ENCODE measurements at places on chromosomes 4 and X.

DNA sequence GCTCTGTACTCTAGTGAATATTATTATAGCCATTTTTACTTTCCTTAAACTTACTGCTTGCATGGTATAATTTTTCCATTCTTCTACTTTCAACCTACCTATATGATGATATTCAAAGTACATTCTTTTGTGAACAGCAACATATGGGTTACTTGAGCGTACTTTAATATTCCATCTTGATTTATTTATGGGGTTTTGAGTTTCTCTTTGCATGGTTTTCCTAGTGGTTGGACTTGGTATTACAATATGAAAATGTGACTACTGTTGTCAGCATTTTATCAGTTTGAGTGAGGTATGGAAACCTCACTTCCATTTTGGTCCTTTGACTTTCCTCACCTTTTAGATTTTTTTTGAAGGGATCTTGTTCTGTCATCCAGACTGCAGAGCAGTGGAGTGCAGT is 35.9 kb downstream of the ADGRG4 start:
- DNase-seq, result no peak

DNA sequence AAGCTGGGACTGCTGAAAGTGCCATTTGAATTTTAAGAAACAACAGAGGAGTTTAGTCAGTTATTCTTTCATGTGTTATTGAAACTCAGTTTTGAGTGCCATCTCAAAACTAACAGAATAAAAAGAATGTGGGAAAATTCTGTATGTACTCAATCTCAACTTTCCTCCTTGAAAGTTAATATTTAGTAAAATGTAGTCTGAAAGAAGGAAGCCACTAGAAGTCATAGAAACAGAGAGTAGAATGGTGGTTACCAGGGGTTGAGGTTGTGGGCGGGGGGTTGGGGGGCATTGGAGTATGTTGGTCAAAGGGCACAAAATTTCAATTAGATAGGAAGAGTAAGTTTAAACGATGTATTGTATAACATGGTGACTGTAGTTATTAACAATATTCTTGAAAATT is 628.3 kb upstream of the MAGEB2 start:
- DNase-seq, result no peak

DNA sequence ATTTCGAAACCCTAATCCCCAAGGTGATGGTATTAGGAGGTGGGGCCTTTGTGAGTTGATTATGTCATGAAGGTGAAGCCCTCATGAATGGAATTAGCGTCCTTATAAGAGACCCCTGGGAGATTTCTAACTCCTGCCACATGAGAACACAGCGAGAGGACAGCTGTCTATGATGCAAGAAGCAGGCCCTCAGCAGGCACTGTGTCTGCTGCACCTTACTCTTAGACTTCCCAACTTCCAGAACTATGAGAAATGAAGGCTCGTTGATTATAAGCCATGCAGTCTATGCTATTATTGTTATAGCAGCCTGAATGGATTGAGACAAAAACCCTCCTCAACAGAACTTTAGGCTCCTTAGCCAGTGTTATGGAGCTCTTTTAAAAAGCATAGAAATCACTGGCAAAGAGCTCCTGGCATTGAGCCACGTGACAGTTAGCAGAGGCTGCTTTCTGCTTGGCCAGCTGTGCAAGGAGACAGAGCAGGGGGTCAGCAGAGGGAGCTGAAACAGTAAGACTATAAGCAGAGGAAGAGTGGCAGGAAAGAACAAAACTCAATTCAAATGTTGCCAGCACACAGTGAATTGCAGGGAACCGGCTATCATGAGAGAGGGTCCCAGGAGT is 219.2 kb upstream of the FAT1 start:
- no peak for DNase-seq

- no peak for DNase-seq
Observed at GRCh38 chr4:81096566-81096965, 66.1 kb downstream of the BMP3 start.

- no peak for DNase-seq
Observed at GRCh38 chr4:139919521-139919920, 234.5 kb downstream of the MAML3 start.

- no peak for DNase-seq
Observed at GRCh38 chrX:78665342-78665741, 6.2 kb upstream of the RTL3 start.

GRCh38 chr4:98710831-98711230 is 52.4 kb upstream of the TSPAN5 start:
- DNase-seq, result no peak

GRCh38 chr4:84639145-84639544 is 56.2 kb downstream of the CDS1 start:
- no peak for DNase-seq

GRCh38 chrX:15398874-15399273 is 14.7 kb upstream of the VEGFD start:
- DNase-seq, result no peak

DNA sequence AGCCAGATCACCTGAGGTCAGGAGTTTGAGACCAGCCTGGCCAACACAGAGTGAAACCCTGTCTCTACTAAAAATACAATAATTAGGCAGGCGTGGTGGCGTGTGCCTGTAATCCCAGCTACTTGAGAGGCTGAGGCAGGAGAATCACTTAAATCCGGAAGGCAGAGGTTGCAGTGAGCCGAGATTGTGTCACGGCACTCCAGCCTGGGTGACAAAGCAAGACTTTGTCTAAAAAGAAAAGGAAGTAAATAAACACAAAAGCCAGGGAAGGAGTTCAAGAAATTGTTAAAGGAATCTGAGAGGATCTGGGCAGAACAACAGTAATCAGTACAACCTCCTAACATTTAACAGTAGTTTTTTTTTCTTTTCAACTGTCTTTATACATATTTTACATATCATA is 48.7 kb upstream of the ARHGEF6 start:
- no peak for DNase-seq

DNA sequence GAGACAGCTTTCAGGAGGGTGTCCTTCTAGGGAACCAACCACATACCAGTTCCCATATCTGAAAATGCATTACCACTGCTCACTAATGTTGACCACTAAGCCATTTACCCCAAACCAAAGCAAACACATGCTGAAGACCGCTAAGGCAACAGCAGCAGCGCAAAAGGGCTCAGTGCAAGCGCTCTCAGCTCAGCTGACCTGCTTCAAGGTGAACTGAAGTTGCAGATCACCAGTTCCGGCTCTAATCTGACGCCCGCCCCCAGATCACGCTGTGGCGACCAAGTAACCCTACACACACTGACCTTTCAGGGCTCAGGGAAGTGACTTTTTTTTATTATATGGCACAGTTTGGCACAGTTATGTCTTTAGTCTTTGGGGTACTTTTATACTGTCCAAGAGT is 5.8 kb downstream of the MECP2 start:
- no peak for DNase-seq

DNA sequence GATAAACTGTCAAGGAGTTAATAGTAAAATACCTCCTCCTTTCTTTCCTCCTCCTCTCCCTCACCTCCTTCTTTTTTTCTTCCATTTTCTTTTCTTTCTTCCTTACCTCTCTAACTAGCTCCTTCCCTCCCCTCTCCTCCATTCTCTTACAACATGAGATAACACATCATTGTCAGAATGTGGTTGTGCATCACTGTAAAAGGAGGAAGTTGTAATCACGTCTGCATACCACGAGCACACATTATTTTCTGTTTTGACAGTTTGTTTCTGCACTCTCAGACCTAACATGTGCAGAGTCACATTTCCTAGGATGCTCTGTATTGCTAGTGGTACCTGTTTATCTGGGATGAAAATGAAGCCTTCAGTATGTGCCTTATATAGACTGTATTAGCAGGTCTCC is 9.1 kb downstream of the SLIT2 start:
- no peak for DNase-seq

GRCh38 chr4:135357091-135357490 is 1155.5 kb upstream of the PABPC4L start:
- DNase-seq, result no peak

GRCh38 chr4:9988933-9989332 is 32.4 kb downstream of the SLC2A9 start:
- no peak for DNase-seq

GRCh38 chr4:105808030-105808749 is 87.1 kb upstream of the NPNT start:
- no peak for DNase-seq

DNA sequence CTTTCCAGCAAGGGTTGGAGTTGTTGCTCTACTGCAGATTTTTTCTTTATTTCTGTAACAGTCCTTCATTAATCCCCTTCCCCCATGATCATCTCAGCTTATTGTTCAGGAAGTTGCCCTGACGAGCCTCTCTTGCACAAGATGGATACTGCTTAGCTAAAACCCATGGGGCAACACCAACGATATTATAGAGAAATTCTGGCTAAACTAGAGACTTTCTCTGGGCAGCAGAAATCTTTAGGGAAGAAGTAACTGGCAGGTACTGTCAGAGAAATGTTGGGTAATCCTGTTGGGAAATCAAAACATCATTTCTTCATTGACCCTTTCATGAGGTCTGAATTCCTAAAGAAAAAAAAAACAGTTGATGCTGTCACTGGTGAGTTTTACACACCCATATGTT is 921.3 kb downstream of the NLGN4X start:
- DNase-seq, result no peak

DNA sequence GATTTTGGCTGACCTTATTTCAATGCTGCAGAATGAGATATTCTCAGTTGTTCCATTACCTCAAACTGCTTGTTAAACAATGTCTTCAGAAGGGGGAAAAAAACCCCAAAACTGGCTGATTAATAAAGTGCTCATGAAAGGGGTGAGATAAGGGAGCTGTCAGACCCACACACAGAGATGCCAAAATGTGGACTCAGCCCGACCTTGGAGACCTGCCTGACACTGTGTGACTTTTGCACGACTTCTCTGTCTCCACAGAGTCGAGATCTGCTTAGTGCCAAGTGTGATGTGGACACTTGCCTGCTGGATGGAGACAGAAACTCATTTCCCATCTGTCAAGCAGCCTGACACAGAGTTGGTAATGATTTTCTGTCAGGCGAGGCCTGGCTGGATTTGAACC is 31.5 kb downstream of the REELD1 start:
- no peak for DNase-seq

GRCh38 chr4:157741642-157742041 is 431.2 kb downstream of the GASK1B start:
- no peak for DNase-seq

Data from C1 segment of cervical spinal cord (tissue), 14 donors.